ENCODE measurements at places on chromosomes 13 and 19.

DNA sequence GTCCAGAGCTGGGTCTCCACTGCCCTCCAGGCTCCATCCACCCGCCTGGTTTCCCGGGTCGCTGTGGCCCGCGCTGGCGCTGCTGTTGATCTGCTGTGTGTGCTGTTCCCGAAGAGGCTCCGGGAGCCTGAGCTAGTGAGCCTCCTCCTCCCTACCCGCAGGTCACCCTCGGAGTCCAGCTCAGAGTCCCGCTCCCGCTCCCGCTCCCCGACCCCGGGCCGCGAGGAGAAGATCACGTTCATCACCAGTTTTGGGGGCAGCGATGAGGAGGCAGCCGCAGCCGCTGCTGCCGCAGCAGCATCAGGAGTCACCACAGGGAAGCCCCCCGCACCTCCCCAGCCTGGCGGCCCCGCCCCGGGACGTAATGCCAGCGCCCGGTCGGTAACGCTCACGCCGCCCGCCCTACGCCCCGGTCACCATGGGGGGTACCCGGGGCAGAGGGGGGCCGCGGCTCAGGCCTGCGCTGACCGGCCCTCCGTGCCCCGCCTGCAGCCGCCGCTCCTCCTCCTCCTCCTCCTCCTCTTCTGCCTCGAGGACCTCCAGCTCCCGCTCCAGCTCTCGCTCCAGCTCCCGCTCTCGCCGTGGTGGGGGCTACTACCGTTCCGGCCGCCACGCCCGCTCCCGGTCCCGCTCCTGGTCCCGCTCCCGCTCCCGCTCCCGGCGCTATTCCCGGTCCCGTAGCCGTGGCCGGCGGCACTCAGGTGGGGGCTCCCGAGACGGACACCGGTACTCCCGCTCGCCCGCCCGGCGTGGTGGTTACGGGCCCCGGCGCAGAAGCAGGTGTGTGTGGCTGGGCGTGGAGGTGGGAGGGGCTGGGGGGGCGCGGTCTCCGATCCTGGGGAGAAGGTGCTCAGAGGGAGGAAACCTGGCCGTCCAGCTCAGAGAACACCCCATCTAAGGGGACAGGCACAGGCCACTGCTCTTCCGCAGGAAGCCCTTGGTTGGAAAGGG, 12.2 kb downstream of the ZNF296 start:
- no peak for DNase-seq

- DNase-seq, result peak; percentile 69
Observed at GRCh38 chr13:46684287-46685001, 112.5 kb downstream of the ESD start.

- no peak for DNase-seq
Observed at GRCh38 chr19:27868007-27868406, 1344.9 kb downstream of the UQCRFS1 start.

- no peak for DNase-seq
Observed at GRCh38 chr13:48216204-48216711, 16.7 kb upstream of the ITM2B start.

DNA sequence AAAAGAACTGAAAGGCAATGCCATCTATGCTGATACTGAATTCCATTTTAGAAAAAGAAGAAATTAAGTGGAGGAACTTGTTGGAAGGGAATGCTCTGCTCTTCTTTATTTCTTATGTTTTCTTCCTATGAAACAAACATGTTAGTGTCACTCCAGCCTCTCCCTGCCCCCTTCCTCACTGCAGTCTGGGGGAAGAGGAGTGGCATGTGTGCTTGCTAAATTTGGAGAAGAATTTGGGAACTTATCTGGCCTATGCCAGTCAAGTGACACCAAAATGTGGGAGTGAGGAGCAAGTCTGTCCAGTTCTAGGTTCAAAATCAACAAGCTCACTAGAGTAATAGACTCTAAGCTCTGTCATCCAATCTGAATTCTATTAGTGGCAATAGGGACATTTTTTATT, 214.6 kb downstream of the RBM26 start:
- no peak for DNase-seq

GRCh38 chr19:53147645-53148044, 11.2 kb downstream of the ZNF347 start:
- no peak for DNase-seq

GRCh38 chr19:29489172-29489951, 36.4 kb upstream of the VSTM2B start:
- DNase-seq, result no peak

DNA sequence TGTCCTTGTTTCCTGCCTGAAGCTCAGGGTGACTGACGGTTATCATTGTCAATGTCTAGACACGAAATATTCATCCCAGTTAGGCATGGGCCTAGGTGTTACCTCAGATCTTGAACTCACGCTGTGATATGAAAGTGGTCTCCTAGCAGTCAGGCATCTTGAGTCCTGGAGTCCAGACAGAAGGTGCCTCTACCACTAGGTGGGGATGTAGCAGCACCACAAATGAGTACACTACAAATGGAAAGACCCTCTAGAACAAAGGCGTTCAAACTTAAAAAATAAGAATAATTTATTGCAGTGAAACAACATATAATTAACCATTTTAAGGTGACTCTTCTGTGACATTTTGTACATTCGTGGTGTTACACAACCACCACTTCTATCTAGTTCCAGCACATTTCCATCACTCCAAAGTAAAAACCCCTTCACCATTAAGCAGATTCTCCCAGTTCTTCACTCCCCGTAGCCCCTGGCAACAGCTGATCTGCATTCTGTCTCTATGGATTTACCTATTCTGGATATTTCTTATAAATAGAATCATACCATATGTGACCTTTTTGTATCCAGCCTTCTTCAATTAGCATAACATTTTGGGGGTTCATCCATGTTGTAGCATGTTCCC, 11.9 kb upstream of the FRY start:
- peak; percentile 23 for DNase-seq

- DNase-seq, result no peak
Observed at GRCh38 chr13:51331354-51331861, 8.1 kb upstream of the SERPINE3 start.

DNA sequence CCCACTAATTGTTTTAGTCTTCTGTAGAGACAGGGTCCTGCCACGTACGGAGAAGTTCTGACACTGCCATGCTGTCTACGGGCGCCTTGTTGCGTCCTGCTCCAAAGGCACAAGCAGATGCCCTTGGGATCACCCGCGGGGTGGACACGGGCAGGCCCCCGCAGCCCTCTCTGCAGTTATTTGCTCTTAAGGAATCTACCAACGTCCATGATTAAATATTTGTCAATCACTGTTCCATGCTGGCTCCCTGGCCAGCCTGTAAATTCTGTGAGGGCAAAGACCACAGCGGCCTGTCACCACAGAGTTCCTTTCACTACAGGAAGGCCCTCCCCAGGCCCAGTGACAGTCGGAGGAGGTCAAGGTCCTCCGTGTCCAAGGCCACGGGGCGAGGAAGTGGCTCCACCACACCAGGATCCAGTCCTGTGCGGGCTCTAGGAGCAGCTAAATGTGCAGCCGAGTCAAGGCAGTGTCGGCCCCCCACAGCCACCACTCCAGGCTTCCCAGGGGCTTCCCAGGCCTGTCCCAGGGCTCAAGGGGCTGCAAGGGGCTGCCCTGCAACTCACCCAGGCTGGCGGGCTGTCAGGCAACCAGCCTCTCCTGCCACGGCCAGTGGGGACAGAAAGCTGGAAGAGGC, 2.1 kb downstream of the RNF126 start:
- DNase-seq, result no peak

GRCh38 chr13:49421391-49421790, 22.5 kb downstream of the CAB39L start:
- DNase-seq, result peak; percentile 30

- DNase-seq, result no peak
Observed at GRCh38 chr13:113527272-113527958, 36.9 kb upstream of the DCUN1D2 start.

- DNase-seq, result no peak
Observed at GRCh38 chr19:13583114-13583513, 76.8 kb upstream of the CACNA1A start.

- DNase-seq, result no peak
Observed at GRCh38 chr19:51097166-51097738, 11.0 kb downstream of the CTU1 start.

DNA sequence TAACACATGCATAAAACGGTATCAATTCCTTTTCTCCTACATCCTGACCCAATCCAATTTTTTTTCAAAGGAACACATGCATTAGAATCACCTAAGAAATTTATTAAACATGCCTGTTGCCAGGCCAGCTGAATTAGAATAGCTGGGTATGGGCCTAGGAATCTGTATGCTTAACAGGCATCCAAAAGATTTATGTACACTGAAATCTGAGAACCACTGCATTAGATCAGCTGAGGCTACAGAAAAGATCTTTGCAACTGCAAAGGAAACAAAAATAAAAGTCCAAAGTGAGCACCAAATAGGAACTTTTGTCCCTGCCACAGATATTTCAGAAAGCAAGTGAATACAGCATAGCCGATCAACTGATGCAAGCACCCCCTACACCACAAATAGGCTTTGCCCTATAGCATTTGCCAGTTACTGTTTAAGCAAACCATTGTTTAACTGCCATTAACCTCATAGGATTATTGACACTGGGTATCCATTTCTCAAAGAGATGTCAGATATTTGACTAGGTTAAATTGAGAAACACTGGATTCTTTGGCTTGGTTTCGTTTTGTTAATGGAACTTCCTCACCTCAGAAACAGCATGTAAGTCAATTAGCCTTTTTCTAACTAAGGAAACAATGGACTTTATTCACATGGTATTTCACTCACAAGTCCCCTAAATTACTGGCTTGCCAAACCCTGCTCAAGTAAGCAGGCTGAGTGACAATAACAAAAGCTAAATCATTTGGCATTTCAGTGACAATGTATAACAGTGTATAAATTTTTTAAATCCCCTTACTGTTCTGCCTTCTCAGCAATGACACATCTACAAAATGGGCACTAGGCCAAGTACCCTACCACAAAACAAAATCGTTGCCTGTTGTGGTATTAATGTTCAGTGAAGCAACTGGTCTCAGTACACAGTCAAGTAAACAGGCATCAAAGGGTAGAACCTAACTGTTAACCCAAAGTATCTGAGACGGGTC, 67.8 kb downstream of the SUCLA2 start:
- DNase-seq, result no peak

GRCh38 chr19:39384839-39385568, 5.9 kb downstream of the PAF1 start:
- no peak for DNase-seq

DNA sequence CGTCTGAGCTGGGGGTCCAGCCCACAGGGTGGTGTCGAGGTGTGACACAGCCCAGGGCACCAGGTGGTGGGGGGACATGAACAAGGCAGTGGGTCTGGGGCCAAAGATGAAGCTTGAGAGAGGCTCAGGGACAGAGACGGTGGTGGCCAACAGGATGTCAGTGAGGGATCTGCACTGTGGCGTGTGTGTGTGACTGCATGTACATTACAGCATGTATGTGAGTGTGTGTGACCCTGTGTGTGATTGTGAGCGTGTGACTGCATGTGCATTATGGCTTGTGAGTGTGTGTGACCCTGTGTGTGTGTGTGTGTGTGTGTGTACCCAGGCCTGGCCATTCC, 1.6 kb downstream of the ADAMTS10 start:
- DNase-seq, result no peak

- DNase-seq, result no peak
Observed at GRCh38 chr13:31965361-31966066, 66.1 kb upstream of the FRY start.

DNA sequence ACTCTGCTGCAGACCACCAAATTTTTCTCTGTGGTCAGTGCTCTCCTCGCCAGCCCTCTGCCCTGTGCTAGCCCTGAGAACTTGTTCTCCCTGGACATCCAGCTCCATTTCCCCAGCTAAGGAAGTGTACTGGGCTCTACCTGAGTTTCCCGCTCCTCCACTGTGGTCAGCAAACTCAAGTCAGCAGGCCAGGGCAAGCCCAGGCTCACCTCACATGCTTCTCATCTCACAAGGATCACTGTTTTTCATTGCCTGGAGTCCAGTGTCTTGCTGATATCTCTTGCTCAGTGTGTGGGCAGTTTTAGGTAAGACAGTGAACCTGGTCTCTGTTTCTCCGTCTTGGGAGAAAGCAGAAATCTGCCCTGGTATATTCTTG, 201.4 kb downstream of the FOXO1 start:
- DNase-seq, result no peak

DNA sequence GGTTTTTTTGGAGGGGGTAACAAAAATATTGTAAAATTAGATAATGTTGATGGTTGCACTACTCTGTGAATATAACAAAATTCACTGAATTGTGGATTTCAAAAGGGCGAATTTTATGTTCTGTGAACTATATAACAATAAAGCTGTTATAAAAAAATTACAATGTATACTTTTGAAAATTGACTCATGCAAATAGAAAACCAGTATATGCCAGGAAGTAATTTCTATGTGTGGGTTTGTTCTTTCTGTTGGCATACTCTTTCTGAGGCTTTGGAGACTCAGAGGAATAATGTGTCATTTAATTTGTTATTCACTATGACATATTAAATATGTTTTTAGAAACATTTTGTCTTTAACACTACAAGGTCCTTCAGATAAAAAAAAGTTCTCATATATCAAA, 310.1 kb downstream of the GPC5 start:
- DNase-seq, result no peak

DNA sequence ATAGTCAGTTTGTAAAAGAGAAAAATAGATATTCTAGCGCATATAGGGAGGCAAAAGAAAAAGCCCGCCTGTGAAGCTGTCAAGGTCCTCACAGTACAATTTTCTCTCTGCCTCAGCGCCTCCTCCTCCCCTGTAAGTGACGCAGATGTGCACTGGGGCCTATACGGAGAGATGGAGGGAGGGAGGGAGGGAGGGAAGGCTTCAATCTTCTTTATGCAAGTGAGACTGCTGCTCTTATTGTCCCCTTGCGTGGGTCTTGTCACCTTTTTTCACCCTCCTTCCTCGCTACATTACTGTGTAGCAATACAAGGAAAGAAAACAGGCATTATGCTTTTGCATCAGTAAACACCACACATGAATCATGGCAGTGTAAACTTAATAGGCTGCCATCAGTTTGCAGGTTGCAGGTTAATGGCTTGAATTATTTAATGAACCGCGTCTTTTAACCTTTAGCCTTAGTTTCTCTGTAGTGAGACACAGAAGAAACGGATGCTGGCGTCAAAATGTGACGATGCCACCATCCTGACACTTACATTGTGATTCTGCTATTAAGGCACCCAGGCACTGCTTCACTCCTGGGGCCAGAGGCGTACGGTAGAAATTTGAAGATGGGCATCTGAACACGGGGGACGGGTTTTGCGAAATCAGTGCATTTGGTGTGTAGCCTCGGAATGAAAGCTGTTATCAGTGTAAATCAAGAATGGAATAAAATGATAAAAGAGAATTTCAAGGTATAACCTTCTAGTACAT, at the start of gene KLHL1:
Gene KLHL1 (minus strand): TSS at position 97 of the 750 bp plus-strand sequence. CDS start 753 bp downstream, outside the sequence.
- DNase-seq, result no peak

- no peak for DNase-seq
Observed at GRCh38 chr13:57629391-57629804, 2.1 kb upstream of the PCDH17 start.
